ENCODE measurements at places on chromosomes 1 and 21.

DNA sequence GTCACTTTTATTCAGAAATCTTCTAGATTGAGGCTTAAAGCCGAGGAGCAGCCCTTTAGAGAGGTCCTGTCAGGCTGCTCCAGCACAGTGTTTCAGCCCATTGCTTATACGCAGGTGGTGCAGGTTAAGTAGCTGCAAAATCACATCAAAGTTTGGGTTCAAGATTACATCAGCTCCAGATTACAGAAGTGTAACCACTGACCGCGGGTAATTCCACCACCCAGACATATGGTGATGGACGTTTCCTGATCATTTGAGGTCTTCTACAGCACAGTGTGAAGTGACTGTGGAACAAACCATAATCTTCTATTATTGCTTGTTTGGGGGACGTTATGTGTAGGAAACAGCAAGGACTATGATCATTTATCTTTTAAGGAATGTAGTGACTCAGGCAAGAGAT is 11.8 kb downstream of the C1orf115 start:
- no peak for DNase-seq

- DNase-seq: peak; percentile 32
These were observed 2.4 kb downstream of the CA14 start for GRCh38 chr1:150259758-150260669.

- DNase-seq: no peak
These were observed 20.0 kb downstream of the CCDC185 start for GRCh38 chr1:223413216-223413615.

DNA sequence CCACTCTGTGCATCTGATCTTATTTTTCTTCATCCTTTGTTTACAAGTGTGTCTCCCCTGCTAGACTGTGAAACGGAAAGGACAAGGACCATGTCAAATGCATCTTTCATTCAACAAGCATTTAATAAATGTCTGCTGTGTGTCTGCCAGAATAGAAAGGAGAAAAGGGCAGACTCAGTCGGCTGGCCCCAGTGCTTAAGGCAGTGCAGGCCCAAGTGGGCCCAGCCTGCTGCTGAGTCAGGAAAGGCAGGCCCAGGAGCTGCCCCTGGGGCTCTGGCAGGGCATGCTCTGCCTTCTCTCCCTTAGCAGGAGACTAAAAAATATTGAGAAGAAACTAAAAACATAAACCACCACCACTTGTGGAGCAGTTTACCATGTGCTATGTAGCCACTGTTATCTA is 38.1 kb downstream of the PLEKHA6 start:
- no peak for DNase-seq

- DNase-seq: no peak
These were observed 81.2 kb downstream of the ADCY10 start for GRCh38 chr1:167832693-167833092.

GRCh38 chr1:43304771-43305300 is 4.1 kb downstream of the TIE1 start:
- DNase-seq: no peak

DNA sequence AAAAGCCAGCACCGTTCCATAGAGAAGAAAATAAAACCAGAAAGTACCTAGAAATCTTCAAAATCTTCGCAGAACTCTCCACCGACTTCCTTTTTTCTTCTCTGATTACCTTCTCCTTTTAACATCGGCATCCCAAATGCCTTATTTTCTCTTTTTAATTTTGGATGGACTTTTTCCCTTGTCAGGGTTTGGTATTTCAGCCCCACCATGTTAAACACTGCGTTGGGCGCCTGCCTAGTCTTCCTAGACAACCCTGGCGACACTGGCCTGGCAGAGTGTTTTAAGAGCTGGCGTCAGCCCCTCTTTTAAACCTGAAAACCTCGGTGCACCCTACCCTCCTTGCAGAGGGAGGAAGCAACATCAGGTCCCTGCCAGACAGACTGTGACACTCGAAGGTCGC is 66.0 kb upstream of the EFHD2 start:
- no peak for DNase-seq

DNA sequence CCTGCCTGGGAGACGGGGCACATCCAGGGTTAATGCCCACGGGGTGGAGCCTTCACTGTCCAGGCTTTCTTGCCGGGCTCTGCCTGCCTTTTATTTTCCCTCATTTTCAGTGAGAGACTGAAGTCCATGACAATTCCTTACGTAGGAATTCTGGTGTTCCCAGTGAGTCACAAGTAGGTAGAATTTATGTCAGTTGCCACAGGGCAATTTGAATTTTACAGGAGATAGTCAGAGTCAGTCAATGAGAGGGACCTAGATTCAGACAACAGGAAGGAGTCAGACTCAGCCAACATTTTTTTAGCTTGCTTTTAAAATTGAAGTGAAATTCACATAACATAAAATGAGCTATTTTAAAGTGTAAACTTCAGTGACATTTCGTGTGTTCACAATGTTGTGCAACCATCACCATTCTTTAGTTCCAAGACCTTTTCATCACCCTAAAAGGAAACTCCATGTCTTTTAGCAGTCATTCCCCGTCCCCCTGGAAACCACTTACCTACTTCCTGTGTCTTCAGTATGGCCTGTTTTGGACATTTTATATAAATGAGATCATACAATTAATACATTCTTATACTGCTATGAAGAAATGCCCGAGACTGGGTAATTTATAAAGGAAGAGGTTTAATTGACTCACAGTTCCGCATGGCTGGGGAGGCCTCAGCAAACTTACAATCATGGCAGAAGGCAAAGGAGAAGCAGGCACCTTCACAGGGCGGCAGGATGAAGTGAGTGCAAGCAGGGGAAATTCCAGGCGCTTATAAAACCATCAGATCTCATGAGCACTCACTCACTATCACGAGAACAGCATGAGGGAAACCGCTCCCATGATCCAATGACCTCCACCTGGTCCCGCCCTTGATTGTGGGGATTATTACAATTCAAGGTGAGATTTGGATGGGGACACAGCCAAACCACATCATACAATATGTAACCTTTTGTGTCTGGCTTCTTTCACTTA is 14.6 kb downstream of the AJAP1 start:
- DNase-seq: peak; percentile 26

GRCh38 chr1:67126111-67126746 is 8.5 kb downstream of the C1orf141 start:
- peak; percentile 14 for DNase-seq

DNA sequence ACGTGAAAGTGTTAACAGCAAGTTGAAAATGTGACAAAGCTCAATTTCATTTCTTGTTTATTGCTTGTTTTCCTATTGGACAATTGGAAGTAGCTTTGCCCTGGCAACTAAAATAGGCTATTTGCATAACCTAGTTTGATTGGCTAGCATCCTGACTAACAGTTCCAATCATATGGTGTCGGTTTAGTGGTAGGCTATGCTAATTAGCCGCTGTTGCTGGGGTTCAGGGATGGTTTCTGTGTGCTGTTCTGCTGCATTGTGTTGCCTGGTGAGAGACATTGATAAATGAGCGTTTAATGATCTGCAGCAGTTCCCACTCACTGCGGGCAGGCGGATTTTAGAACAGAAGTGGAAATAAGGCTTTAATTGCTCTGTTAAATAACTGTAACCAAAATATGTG is 68.5 kb downstream of the DYRK1A start:
- no peak for DNase-seq
